SIG-M5 (cell line): ENCODE measurements at places on chromosomes 11 and 22.

DNA sequence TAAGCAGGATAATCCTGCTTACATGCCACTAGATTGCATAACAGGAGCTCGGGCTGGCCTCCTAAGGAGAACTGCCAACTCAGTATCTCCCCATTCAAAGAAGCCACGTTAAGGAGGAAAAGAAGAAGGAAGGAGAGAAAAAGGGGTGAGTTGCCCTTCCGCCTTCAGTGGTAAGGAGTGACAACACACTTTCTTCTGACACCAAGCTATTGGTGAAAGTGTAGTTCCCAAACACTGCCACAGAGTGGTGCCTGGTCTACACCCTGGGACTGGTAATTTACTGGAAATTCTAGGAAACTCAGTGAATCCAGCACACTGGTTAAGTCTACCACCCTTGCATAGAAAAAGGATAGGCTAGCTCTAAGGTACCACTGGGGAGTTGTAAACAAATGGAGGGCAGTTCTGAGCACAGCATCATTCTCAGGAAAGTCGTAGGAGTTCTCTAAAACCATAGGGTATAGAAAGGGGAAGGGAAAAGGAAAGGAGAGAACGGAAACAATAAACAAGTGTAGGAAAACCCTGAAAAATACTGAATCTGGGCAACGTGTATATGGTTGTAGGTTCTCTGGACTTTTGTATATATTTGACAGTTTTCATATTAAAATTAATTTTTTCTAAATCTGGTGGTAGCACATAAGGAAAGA lies 58.2 kb downstream of the RRAS2 start:
- DNase-seq, result peak; percentile 18

GRCh38 chr11:55773138-55773537 lies at the start of gene OR5D13:
OR5D13 (plus strand) TSS chr11:55773438; CDS start chr11:55773438, 0 bp downstream.
- DNase-seq, result no peak

DNA sequence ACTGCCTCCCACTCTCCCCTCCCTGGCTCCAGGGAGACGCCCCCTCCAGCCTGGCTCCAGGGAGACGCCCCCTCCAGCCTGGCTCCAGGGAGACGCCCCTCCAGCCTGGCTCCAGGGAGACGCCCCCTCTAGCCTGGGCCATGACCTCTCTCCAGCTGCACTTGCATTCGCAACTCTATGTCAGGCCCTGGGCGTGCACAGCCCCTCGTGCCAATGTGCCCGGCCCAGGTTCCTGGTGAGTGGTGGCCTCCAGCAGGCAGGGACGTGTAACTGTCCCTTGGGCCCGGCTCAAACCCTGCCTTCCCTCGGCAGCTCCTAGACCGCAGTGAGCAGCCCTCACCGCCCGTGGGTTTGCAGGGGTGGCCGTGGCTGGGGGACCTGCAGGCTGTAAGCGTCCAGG lies 6.9 kb downstream of the MUC6 start:
- no peak for DNase-seq

- no peak for DNase-seq
These were observed 151.3 kb downstream of the CEP164 start for GRCh38 chr11:117478926-117479325.

GRCh38 chr11:126645186-126645585 lies 289.7 kb downstream of the ST3GAL4 start:
- DNase-seq, result no peak

DNA sequence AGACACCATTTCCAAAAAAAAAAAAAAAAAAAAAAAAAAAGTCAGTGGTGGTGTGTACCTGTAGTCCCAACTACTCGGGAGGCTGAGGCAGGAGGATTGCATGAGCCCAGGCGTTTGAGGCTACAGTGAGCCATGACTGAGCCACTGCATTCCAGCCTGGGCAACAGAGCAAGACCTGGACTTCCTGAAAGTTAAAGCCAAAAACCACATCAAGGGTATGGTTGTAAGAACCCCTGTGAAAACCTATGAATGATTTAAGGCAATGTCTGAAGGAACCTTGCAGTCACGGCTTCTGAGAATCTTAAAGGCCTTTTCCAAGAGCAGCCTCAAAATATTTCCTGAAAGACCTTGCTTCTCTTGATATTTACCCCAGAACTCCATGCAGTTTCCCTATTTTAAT lies 30.5 kb upstream of the MSANTD2 start:
- DNase-seq, result no peak

- DNase-seq, result peak; percentile 56
These were observed 17.4 kb upstream of the CSNK2A3 start for GRCh38 chr11:11370255-11370961.

GRCh38 chr11:113977071-113977490 lies 2.2 kb downstream of the HTR3A start:
- no peak for DNase-seq

GRCh38 chr11:129453293-129453721 lies 77.7 kb downstream of the BARX2 start:
- DNase-seq, result no peak
